Iris pigment epithelial cell (primary cell): ENCODE measurements at places on chromosomes 7 and 10.

- DNase-seq: peak; percentile 92
Observed at GRCh38 chr10:24209946-24210491, 1.1 kb downstream of the KIAA1217 start.

- no peak for DNase-seq
Observed at GRCh38 chr7:127816354-127817190, 164.6 kb downstream of the SND1 start.

DNA sequence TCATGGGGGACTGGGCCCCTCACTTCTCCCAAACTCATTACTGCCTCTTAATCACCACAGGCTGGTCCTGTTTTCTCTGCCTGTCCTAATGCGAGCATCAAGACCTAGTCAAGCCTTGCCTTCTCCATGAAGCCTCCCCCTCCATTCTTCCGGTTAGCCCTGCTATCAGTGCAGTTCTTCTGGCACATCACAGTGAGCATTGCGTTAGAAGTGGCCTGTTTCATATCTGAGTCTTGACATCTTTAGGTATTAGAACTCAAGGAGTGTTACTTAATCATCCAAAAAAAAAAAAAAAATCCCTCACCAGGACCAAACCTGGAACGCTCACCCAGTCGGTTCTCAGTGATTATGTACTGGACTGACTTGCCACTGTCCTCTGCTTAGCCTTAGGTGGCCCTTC is 17.4 kb downstream of the SNX10 start:
- DNase-seq: no peak

DNA sequence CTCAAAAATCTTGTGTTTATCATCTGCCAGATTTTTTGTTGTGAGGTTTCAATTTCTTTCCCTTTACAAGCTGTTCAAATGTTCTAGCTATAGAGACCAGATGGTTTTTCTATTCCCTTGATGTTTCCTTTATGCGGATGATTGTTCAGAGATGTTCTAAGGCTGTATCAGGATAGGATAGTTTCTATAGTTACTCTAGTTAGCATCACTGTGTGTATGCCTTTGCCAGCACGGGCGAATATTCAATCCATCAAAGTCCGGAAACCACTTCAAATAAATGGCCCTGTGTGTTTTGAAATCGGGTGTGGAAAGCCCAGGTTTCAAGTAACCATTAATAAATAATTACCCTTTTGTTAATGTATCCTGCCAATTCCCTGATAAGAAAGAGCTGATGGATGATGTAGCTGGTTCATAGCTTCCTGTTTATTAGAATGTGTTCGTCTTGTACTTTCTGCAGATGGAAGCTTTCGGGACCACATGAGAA is 149.8 kb upstream of the PRKCQ start:
- DNase-seq: peak; percentile 11

GRCh38 chr10:132974249-132974796 is 32.0 kb upstream of the CFAP46 start:
- DNase-seq: no peak

DNA sequence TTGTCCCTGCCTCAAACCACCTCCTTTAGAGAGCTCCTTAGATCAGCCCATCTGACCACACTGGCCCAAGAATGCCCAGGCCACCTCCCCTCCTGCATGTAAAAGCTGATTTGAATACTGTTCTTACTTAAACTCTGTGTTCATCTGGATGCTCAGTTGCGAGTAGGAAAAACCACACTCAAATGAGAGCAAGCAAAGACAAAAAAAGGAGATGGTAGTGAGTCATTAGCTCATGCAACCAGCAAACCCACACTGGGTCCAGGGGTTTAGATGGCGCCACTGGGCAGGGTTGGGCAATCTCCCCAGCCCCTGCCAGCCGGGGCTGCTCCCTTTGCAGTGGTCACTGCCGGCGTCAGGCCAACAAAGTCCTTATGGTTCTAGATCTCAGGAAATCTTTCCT is 32.7 kb downstream of the TSPAN15 start:
- DNase-seq: peak; percentile 22

DNA sequence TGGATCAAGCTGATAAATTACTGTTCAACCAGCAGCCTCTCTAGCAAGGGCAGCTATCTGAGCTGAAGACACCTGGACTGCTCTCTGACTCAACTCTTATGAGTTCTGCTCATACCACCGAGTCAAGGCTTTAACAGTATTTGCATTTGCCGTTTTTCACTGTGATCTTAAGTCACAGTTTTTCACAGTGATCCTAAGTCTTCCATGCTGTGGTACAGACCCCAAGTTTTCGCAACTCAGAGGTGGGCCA is 31.3 kb downstream of the PIP4K2A start:
- peak; percentile 26 for DNase-seq

DNA sequence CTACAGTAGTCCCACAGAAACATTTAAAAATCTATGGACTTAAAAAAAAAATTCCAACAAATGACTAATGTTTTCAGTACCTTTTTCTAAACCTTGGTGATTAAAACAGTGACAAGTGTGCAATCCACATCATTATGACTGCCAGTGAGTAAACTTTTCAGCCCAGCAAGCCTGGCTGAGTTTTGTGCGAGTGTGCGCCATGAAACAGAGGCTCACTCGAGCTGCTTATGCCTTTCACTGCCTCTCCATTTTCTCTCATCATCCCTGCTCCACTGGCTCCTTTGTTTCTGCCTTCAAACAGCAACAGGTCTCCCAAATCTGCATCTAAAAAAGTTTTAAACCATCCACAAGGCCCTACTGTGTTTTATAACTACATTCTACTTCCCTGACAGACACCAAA is 105.8 kb downstream of the USP6NL start:
- DNase-seq: no peak

DNA sequence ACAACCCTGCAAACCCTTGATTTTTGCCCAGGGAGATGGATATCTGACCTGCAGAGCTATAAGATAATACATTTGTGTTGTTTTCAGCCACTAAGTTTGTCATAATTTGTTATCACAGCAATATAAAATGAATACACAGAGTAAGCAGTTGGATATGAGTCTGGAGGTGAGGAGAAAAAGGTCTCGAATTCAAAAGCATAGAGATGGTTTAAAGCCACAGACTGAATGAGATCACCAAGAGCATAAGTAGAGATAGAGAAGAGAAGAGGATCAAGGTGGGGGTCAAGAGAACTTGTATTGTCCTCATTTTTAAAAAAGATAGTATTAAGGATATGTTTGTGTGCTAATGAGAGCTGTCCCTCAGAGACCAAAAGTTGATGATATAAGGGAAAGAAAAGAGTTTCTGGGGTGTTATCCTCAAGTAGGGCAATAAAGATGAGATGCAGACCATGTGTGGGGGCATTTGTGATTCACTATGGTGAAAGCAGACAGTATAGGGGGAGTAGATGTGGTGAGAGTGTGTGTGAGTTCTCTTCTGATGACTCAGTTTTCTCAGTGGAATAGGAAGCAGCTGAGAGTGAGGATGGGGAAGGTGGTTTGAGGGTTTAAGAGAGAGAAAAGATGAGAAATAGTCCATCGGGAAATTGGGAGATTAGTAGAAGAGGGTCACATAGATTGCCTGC is 25.8 kb upstream of the PCGF5 start:
- DNase-seq: peak; percentile 75

DNA sequence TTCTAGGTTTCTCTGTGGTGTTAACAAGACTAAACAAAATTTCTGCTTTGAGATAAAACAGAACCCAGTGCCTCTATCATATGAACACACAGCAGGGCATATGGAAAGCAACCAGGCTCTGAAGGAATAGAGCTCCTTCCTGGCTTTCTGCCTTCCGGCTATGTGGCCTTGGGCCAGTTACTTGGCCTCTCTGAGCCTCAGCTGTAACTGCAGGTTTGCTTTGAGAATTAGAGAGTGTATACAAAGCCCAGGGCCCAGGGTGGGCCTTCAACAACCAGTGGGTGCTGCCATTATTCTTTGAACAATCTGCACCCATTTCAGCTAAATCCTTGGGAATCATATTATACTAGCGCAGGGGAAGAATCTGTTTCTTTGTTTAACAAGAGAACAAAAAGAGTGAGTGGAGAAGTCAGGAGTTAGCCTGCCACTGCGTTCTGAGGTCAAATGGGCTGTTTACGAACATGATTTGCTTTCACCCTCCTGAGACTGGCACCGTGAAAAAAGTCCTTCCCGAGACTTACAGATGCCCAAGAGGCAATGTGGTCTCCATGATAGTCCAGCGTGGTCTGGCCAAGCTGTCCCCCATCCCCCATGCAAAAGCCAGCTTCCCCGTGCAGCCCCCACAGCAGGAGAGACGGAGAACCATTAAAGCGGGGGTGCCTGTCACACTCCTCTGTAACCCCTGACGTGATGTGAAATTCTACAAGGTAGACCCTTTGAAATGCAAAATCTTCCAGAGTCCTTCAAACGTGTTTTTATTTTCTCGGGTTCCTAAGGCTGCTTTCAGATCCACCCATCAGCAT is 4.9 kb downstream of the FAM53B start:
- DNase-seq: peak; percentile 15

GRCh38 chr7:28623863-28624262 is 211.5 kb downstream of the CREB5 start:
- no peak for DNase-seq

- no peak for DNase-seq
Observed at GRCh38 chr7:90181485-90181884, 27.2 kb downstream of the STEAP1 start.

DNA sequence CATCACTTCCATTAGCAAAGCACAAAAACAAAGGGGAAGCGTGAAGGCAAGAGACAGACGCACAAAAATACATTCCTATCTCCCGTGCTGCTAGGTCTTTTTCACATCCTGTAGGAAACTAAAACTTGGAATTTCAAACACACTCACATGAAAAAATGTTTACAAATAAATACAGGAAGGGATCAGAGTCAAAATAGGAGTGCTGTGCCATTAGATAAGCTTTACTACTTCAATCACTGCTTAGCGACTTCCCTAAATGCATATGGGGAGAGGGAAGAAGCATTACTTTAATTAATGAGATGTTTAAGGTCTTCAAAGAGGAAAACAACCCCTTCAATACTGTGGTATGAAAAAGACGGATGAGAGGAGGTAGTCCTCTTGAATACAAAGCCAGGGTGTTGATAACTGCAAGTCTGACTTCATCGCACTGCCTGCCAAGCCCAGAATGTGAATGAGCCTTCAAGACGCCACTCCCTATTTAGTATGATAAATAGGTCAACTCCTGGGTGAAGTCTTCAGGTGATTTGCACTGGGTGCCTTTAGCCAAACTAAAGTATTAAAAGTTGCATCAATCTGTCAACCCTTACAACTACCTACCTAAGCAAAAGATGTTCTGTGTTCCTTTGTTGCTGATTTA is 13.9 kb downstream of the PARD3 start:
- peak; percentile 50 for DNase-seq

DNA sequence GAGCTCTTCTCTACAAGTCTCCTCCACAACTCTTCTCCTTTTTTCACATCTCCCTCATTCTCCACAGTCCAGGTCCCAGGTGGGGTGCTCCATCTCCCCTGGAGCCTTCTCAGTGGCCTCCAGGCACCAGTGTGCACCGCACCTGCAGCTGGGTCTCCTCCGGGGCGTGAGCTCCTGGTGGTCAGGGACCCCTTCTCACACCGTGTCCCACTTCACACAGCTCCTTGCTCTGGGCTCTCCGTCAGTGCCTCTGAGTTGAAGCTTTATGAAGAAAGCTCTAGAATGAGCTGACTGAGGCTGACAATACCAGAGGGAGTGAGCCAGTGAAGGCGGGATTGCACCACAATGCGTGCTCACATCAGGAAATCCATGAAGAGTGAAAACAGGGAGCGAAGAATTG is 290.2 kb downstream of the DNAJB6 start:
- no peak for DNase-seq

DNA sequence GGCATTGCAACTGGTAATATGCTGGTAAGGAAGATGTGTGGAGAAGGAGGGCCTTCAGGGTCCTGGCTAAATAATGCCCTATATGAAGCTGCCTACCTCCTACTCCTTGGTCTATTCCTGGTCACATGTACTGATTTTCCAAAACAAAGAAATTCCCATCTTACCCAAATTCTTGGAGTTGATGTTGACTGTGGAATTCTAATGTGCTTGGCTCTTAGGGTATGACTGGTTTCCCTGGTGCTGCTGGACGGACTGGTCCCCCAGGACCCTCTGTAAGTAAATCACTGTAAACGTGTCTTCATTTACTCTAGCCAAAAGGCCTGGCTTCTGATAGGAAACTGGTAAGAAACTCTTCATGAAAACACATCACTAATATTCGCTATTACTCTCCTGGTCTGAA is 27.0 kb downstream of the COL1A2 start:
- DNase-seq: peak; percentile 8

GRCh38 chr7:100169147-100169850 is 882 bp upstream of the GAL3ST4 start:
- no peak for DNase-seq

DNA sequence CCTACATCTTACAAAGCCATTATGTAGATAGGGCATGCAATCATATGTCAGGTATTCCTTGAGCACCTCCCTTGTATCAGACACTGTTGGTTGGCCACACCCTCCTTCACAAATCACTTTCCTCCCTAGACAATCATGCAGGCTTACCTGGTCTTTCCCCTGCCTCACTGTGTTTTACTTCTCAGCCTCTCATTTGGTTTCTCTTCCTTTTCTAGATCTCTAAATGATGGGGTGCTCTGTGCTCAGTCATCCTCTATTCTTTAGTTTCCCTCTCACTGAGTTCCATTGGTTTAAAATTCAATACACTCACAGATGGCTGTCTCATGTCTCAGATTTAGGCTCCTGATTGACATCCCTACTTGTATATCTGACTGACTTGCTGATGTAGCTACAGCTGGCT is 31.4 kb downstream of the ANK3 start:
- no peak for DNase-seq

- DNase-seq: peak; percentile 47
Observed at GRCh38 chr7:139034855-139035585, 822 bp downstream of the ZC3HAV1L start.

DNA sequence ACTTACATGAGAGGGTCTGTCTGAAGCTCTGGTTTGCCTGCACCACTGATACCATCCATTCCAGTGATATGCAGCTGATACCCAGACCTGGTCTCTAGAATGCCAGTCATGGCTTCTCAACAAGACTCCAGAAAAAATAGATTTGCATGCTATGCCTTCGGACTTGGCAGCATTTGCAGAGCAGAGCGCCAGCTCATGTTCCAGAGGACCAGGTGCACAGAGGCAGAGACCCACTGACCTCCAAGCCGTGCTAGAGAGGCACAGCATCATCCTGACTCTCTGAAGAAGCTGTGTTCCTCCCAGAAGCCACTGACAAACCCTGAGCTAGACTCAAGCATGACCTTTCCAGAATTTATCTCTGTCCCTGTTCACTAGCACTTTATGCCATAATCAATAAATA is 6.9 kb upstream of the PRKAG2 start:
- DNase-seq: no peak

- DNase-seq: no peak
Observed at GRCh38 chr7:139813151-139813550, 15.9 kb upstream of the TBXAS1 start.
